MM.1S (cell line): ENCODE measurements at places on chromosomes 12 and 14.

DNA sequence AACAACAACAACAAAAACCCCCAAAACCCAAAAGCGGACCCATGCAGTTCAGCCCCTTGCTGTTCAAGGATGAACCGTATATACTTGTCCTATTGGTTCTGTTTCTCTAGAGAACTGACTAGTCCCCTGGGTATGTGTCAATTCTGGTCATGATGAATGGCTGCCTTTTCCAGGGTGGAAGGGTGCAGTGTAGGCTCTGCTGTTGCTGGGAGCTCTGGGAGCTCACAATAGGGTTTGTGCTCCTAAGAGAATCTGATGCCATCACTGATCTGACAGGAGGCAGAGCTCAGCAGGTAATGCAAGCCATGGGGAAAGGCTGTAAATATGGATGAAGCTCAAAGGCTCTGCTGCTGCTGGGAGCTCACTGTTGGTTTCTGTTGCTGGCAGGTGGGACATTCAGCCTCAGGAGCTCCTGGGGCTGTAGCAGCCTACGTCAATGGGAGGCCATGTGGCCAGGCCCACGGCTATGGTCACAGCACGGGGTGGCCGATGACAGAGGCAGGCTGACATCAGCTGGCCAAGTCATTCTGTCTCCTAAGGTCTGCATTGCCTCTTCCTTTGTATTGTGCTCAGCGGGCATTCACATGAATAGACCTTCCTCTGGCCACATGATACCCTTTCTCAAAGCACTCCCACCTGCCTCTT, 37.9 kb downstream of the DLK1 start:
- DNase-seq = no peak

DNA sequence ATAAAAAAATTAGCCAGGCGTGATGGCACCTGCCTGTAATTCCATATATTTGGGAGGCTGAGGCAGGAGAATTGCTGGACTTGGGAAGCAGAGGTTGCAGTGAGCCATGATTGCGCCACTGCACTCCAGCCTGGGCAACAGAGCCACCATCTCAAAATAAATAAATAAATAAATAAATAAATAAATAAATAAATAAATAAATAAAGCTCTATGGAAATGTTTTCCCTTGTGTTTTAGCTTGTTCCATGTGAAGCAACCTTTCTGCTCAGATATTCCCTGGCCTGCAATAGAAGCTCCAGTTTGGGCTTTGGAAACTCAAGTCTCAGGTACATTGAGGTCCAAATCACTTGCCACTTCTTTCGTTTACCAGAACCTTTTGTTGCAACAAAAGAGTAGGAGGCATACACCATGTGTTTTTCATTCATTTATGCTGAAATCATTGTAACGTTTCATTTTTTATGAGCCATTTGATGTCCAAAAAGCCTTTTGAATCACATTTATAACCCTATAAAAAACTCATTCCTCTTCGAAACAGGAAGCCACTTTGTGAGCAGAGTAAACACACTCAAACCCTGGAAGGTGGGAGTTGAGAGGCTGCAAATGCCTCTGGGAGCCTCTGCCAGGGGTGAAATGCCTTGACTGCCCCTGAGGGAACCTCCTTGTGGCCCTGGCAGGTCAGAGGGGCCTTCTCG, 376.6 kb upstream of the TBX3 start:
- DNase-seq = no peak

DNA sequence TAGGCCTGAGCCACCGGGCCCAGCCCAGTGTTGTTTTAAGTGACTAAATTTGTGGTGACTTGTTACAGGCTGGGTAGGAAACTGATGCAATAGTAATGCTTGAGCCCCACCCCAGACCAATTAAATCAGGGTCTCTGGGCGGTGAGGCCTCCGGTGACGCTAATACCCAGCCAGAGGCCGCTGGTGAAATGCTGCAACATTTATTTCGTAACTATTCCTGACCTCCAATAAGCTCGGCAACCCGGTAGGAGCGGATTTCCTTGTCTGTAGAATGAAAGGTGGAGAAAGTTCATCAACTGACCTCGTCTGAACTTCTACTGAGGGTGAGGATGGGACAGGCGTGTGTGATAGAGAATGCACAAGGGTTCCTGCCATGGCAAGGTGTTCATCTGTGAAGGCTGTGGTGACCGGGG, 42.3 kb downstream of the FZD10 start:
- no peak for DNase-seq

- peak; percentile 70 for DNase-seq
Observed at GRCh38 chr12:124919521-124920352, 5.3 kb upstream of the UBC start.

DNA sequence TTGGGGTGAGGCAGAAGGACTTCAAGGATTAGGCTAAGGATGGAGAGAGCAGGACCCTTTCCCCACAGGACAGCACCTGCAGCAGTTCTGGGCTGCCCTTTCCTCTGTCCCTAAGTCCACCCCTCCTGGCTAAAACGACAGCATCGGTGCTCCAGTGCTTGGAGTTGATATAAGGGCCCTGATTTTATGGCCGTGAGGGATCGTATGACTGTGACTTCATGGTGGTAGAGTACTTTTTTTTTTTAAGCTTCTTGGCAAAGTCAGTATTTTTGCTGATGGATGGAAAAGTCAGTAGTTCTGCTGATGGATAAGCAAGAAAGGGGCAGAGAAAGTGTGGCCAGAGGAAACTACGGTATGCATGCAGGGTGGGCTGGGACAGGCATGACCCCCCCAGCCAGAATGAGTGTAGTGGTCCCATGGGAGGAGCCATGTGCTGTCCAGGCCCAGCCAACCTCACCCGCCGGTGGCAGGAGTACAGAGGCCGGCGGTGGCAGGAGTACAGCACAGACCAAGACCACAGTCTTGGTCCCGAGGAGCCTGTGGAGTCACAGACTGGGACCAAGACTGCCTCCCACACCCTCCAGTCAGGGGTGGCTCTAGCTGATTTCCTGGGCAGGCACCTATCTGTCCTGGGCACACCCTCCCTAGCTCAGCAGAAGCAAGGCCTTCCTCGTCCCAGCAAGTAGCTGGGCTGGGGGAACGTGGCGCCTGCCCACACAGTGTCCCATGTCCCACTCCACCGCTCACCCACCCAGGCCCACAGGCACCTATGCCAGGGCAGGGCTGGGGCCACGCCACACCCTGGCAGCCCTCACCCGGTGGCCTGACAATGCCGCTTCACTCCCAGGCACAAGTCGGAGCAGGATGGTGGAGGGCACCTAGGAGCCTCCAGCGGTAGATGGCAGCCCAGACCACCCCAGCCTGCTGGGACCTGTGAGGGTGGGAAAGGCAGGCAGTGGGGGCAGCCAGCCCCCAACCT, 46.3 kb downstream of the CCDC88C start:
- peak; percentile 61 for DNase-seq
